Trophoblast cell (in vitro differentiated cells and primary cell): ENCODE measurements at places on chromosomes 2 and 18.

- DNase-seq: no peak
Observed at GRCh38 chr2:104786821-104787220, 67.1 kb upstream of the POU3F3 start.

GRCh38 chr18:69916412-69916811 is 31.3 kb downstream of the CD226 start:
- no peak for DNase-seq

DNA sequence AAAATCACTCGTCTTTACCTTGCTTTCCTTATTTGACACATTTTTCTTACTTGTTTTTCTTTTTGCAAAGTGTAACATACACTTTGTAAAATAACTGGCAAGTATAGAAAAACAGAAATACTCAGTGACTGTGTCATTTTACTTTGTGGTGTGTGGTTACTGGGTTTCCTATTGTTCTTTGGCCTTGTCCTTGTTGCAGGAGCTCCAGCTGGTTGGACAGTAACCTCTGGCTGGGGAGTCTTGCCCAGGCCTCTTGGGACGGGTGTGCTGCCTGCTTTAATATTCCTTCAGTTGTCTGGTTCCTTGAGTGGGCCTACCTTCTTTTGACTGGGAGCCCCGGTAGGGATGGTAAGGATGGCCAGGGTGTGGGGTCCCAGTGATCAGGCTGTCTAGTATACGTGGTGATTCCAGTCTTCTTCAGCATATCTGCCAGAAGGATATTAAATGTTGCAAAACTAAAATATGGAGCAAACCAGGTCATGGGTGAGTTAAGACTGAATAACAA is 53.8 kb downstream of the RNF144A start:
- DNase-seq: no peak

- no peak for DNase-seq
Observed at GRCh38 chr2:72548081-72548764, 277.6 kb downstream of the EXOC6B start.

GRCh38 chr18:26088487-26088886 is 1.9 kb downstream of the SS18 start:
- DNase-seq: no peak

DNA sequence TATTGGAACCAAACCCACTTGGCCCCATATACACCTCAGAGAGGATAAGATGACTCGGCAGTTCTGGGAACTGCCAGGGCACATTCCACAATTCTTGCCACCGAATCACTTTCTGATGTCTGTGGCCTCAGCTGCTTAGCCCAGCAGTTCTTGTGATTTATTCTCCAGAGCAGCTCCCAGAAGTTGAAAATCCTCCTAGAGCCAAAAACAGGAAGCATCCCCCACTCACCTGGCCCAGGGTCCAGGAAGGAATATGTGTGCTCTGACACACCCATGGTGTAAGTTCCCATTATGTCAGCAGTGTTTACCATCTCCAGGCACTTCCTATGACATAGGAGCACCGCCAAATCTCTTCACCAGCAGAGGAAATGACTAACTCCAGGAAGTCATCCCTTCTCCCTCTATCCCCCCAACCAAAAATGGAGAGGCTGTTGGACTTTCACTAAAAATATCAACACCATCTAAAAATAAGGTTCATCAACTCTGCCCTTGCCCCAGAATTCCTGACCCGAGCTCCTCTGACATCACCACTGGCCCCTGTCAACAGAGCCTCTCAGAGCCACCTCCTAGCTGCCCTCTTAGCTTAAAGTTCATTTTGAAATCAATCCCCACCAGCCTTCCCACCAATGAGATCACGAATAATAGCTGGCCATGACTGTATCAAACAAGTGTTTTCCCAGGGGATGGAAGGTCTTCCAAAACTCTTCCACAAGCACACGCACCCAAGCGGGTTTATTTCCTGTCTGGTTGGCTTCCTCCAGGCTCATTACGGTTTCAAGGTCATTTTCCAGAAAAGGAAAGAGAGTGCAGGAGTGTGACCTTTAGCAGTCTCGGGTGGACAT is 223.1 kb upstream of the PARD3B start:
- peak; percentile 22 for DNase-seq

- DNase-seq: peak; percentile 92
Observed at GRCh38 chr2:236731767-236732580, 162.3 kb downstream of the ACKR3 start.

GRCh38 chr2:98908931-98909316 is 27.1 kb downstream of the CRACDL start:
- no peak for DNase-seq

GRCh38 chr2:7835151-7835550 is 846.7 kb upstream of the ID2 start:
- DNase-seq: no peak

GRCh38 chr2:170236680-170237047 is 58.7 kb downstream of the MYO3B start:
- no peak for DNase-seq

DNA sequence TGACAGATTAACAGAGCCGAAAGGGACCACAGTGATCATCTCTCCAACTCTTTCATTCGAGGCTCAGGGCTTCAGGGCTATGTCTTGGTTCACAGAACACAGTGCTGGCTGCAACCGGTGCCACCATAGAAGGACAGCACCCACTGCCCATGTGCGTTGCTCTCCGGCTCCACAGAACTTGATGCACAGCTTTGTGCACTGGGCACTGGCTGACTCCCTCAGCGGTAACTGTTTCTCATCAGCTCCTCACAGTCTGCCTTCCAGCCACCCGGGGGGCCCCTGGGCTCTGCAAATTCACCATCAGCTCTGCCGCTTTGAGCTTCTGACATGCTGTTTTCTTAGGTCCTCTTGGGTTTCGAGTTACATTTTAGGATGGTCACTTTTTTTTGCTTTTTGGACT is 124.3 kb upstream of the RAB12 start:
- no peak for DNase-seq

- peak; percentile 99 for DNase-seq
Observed at GRCh38 chr2:20071397-20072383, 20.3 kb upstream of the LAPTM4A start.

- no peak for DNase-seq
Observed at GRCh38 chr2:199556527-199557285, 99.0 kb upstream of the SATB2 start.

- no peak for DNase-seq
Observed at GRCh38 chr2:235262750-235263149, 231.1 kb upstream of the AGAP1 start.

GRCh38 chr2:219662566-219662965 is 35.1 kb downstream of the SLC4A3 start:
- peak; percentile 33 for DNase-seq

DNA sequence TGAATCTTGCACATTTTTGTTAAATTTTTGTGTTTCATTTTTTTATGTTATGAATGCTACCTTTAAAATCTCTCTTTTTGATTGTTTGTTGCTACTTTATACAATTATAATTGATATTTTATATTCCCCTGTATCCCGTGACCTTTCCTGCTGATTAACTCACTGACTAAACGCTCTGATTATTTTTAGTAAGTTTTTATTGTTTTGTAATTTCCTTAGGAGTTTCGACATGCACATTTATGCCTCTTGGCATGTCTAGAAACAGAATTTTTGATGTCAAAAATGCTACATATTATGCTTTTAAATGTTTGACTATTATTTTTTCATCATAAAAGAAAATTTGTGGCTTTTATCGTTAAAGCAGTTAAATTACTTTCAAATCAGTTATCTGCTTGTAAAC is 1131.6 kb upstream of the TMEFF2 start:
- DNase-seq: no peak

- no peak for DNase-seq
Observed at GRCh38 chr2:124563426-124563825, 538.3 kb downstream of the CNTNAP5 start.

DNA sequence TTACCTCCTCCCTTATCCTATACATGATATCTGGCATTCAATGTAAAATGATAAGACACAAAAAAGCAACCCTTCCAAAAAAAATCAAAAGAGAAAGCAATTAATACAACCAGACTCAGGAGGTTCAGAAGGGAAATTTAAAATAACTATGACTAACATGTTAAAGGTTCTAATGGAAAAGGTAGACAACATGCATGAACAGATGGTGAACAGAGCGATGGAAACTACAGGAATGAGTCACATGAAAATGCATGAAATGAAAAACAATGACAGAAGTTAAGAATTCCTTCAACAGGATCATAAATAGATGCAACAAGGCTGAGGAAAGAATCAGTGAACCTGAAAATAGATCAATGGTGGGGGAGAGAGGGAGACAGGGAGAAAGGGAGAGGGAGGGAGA is 26.1 kb upstream of the ERCC3 start:
- no peak for DNase-seq

DNA sequence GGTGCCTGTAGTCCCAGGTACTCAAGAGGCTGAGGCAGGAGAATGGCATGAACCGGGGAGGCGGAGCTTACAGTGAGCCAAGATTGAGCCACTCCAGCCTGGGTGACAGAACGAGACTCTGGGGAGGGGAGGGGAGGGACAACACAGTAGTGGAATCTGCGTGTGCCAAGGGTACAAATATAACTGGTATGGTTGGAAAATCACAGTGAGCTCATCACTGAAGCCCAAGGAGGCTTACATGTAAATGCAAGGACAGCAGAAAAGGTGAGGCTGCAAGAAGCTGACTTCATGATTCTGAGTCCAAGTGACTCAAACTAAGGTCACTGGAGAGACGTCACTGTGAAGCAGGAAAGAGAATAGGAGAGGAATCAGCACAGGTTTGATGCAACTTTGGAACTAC is 9.2 kb downstream of the SEPTIN10 start:
- DNase-seq: peak; percentile 78
